ENCODE measurements at places on chromosomes 5 and 9.

- H3K27ac ChIP-seq = peak overlapping the region; percentile 22
- peaks cover 38% of the 10 kb centered on the region for H3K4me1 ChIP-seq
- no peak overlapping the region for H3K4me3 ChIP-seq
- H3K36me3 ChIP-seq = peaks cover 3% of the 10 kb centered on the region
- no peaks in the 10 kb centered on the region for H3K27me3 ChIP-seq
Measured at GRCh38 chr5:68884144-68884754, 209.6 kb upstream of the SLC30A5 start.

DNA sequence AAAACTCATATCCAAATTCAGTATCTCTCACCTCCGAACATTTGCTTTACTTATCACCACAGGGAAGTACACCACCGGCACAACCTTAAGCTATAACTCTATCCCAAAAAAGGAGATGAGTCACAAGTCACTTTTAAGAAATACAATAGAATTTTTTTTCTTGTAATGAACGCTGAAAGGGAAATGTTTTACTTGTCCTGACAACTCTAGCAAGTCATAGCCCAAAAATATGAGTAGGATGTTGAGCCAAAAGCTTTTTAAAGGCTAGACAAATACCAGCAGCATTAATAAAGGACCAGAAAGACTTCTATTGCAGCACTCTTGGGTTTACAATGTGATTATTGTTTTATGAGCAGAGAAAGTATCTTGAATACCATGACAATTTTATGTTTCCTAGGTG lies 147.3 kb upstream of the FST start:
- no peaks in the 10 kb centered on the region for H3K36me3 ChIP-seq
- no peak overlapping the region for H3K27ac ChIP-seq
- DNase-seq = no peak
- no peaks in the 10 kb centered on the region for H3K4me1 ChIP-seq
- no peak overlapping the region for H3K4me3 ChIP-seq

DNA sequence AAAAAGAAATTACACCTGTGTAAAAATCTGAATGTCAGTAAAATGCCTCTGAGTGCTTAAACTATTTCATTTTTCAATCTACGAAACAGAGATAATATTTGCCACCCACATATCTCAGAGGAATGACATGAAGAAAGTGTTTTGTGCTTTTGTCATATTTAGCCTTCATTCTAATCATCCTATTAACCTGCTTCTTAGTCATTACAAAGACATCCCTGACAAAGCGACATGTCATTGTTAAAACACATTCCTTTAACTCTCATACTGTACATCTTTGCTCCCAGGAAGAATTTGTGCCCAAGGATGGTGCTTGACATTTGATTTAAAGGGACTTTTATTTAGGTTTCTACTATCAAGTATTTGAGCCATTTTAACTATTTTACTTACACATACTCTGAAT lies 275.9 kb downstream of the DMRTA1 start:
- H3K36me3 ChIP-seq = no peaks in the 10 kb centered on the region
- H3K27me3 ChIP-seq = no peaks in the 10 kb centered on the region
- no peak overlapping the region for H3K27ac ChIP-seq
- H3K4me3 ChIP-seq = no peak overlapping the region

GRCh38 chr5:176731506-176732160 lies 78.7 kb upstream of the UNC5A start:
- H3K27me3 ChIP-seq = peaks cover 70% of the 10 kb centered on the region
- peak; percentile 8 for DNase-seq
- H3K4me3 ChIP-seq = no peak overlapping the region
- no peak overlapping the region for H3K27ac ChIP-seq
- H3K4me1 ChIP-seq = no peaks in the 10 kb centered on the region

- DNase-seq = no peak
- H3K4me3 ChIP-seq = no peak overlapping the region
- no peaks in the 10 kb centered on the region for H3K36me3 ChIP-seq
- H3K4me1 ChIP-seq = no peaks in the 10 kb centered on the region
- no peak overlapping the region for H3K27ac ChIP-seq
Measured at GRCh38 chr5:90613459-90613858, 54.9 kb downstream of the ADGRV1 start.

- H3K4me3 ChIP-seq = no peak overlapping the region
- H3K27me3 ChIP-seq = no peaks in the 10 kb centered on the region
- H3K4me1 ChIP-seq = no peaks in the 10 kb centered on the region
Measured at GRCh38 chr9:37914701-37915358, 10.9 kb upstream of the SLC25A51 start.

GRCh38 chr5:139951296-139951924 lies 91.7 kb downstream of the NRG2 start:
- no peaks in the 10 kb centered on the region for H3K36me3 ChIP-seq
- no peak overlapping the region for H3K4me3 ChIP-seq
- H3K4me1 ChIP-seq = no peaks in the 10 kb centered on the region
- H3K27ac ChIP-seq = no peak overlapping the region
- DNase-seq = no peak

DNA sequence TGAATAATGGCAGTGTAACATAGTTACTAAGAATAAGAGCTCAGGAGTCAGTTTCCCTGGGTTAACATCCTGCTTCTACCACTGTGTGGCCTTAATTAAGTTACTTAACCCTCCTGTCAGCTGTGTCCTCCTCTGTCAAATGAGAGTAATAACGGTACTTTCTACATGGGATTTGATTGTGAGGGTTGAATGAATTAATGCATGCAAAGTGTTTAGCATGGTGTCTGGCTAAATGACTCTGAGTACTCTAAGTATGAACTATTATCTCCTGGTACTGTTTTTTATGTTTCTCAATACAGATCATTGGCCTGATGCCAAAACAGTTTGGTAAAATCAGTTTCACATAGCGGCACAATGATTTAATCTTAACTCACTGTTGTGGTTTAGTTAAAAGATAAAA lies 19.6 kb downstream of the ZNF131 start:
- DNase-seq = no peak
- no peaks in the 10 kb centered on the region for H3K27me3 ChIP-seq
- H3K27ac ChIP-seq = no peak overlapping the region
- H3K36me3 ChIP-seq = peaks cover 50% of the 10 kb centered on the region
- H3K4me3 ChIP-seq = no peak overlapping the region

- no peak for DNase-seq
- H3K27me3 ChIP-seq = no peaks in the 10 kb centered on the region
- H3K36me3 ChIP-seq = peaks cover 48% of the 10 kb centered on the region
- H3K4me1 ChIP-seq = no peaks in the 10 kb centered on the region
- no peak overlapping the region for H3K27ac ChIP-seq
Measured at GRCh38 chr5:111385051-111385450, 127.3 kb downstream of the STARD4 start.

DNA sequence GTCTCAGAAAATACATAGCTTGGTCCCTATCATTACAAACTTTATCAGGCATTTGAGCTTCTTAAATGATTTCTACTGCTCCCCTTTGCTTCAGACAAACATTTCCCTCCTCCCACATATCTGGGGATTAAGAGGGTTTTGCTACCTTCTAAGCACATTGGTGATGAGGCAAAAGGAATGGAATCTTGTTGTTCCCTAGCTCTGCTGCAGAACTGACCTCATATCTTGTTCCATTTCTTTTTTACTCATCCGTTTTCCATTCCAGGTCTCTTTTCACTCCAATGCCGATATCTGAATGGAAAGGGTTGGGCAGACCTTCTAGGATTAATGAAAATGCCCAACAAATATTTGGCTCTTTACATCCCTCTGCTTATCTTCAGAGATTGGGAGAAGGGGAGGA lies 444.6 kb downstream of the ZNF608 start:
- H3K27me3 ChIP-seq = no peaks in the 10 kb centered on the region
- no peak overlapping the region for H3K4me3 ChIP-seq
- H3K4me1 ChIP-seq = no peaks in the 10 kb centered on the region
- no peak for DNase-seq
- H3K36me3 ChIP-seq = no peaks in the 10 kb centered on the region

DNA sequence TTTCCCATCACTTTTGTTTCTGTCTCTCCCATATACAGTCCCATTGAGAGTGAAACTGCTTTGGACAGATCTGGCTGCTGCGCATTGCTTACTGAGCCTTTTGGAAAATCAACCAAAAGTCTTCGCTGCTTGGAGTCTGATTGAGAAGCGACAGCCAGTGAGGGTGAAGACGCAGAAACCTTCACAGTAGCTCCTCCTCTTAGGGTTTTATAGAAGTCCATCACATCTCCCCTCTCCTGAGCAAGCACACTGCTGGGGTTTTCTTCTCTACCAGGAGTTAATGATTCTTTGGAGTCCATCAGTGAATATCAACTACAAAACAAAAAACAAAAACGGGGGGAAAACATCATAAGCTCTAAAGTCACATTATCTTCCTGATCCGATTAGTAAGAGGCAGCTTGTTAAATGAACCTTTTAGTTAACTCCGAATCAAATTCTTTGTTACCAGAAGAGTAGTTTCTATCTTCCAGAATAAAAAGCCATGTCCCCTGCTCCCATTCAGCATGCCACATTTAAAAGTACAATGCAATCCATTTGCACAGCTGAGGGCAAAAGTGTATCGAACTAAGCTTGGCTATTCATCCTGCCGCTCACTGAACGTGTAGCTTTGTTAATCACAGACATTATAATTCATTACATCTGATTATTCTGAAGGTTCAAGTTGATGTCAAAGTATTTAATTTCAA lies 2.8 kb downstream of the NR3C1 start:
- DNase-seq = no peak
- peak overlapping the region; percentile 8 for H3K27ac ChIP-seq

DNA sequence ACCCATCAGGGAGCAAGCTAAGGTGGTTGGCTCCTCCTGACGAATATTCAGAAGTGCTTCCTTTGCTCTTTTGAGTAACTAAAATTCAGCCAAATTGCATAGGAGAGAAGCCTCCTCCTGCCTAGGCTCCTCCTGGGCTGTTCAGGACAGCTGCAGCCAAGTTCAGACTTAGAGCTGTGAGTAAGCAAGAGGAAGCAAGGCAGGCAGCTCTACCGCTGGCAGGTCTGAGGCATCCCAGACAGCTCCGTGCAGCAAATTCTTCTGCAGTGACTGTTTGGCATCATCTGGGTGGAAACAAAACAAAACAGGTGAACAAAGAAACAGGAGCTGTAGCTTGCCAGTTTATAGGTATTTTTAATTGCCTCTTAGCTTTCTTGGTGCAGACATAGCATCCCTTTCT lies 421.0 kb downstream of the GADD45G start:
- no peak for DNase-seq
- no peak overlapping the region for H3K27ac ChIP-seq
- no peak overlapping the region for H3K4me3 ChIP-seq
- no peaks in the 10 kb centered on the region for H3K36me3 ChIP-seq
- no peaks in the 10 kb centered on the region for H3K4me1 ChIP-seq
- peaks cover 38% of the 10 kb centered on the region for H3K27me3 ChIP-seq

DNA sequence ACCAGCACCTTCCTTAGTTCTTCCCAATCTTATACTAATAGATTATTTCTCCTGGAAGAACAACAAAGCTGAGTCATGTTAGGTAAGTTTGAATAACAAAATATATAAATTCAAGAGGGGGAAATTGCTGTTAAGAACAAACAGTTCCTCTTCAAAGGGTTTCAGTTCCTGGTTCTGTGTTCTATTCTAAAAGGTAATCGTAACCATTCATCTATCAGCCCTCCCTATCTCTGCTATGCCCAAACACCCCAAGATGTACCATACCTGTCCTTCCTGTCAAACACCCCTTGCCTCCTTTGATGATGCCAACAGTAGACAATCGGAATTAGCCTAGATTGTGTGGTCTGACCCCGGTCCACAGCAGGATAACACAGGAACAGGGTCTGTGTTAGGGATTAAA lies 4.2 kb upstream of the RNF180 start:
- no peak overlapping the region for H3K27ac ChIP-seq
- H3K36me3 ChIP-seq = no peaks in the 10 kb centered on the region
- no peak for DNase-seq
- no peak overlapping the region for H3K4me3 ChIP-seq
- H3K4me1 ChIP-seq = peaks cover 5% of the 10 kb centered on the region

- H3K36me3 ChIP-seq = peaks cover 4% of the 10 kb centered on the region
- H3K4me3 ChIP-seq = no peak overlapping the region
- DNase-seq = no peak
Measured at GRCh38 chr5:132142459-132142858, 68.9 kb downstream of the CSF2 start.

GRCh38 chr9:88383176-88383575 lies 5.1 kb upstream of the SPIN1 start:
- no peak for DNase-seq
- H3K27ac ChIP-seq = no peak overlapping the region
- H3K27me3 ChIP-seq = peaks cover 14% of the 10 kb centered on the region
- no peak overlapping the region for H3K4me3 ChIP-seq
- peaks cover 9% of the 10 kb centered on the region for H3K4me1 ChIP-seq

GRCh38 chr5:132785864-132786263 lies 8.8 kb upstream of the SEPTIN8 start:
- H3K36me3 ChIP-seq = no peaks in the 10 kb centered on the region
- peaks cover 72% of the 10 kb centered on the region for H3K27me3 ChIP-seq
- no peak overlapping the region for H3K4me3 ChIP-seq
- DNase-seq = no peak
- no peak overlapping the region for H3K27ac ChIP-seq

- peak overlapping the region; percentile 78 for H3K27ac ChIP-seq
- H3K4me1 ChIP-seq = peaks cover 80% of the 10 kb centered on the region
- H3K36me3 ChIP-seq = peaks cover 62% of the 10 kb centered on the region
- H3K4me3 ChIP-seq = peak overlapping the region; percentile 12
Measured at GRCh38 chr5:80195837-80196400, 59.9 kb downstream of the SERINC5 start.

- no peak for DNase-seq
- H3K27ac ChIP-seq = no peak overlapping the region
- H3K36me3 ChIP-seq = no peaks in the 10 kb centered on the region
- H3K4me1 ChIP-seq = no peaks in the 10 kb centered on the region
- H3K4me3 ChIP-seq = no peak overlapping the region
Measured at GRCh38 chr5:113117543-113118115, 141.0 kb downstream of the DCP2 start.

- H3K4me3 ChIP-seq = no peak overlapping the region
- H3K4me1 ChIP-seq = peaks cover 14% of the 10 kb centered on the region
- DNase-seq = no peak
- H3K27me3 ChIP-seq = no peaks in the 10 kb centered on the region
- H3K36me3 ChIP-seq = no peaks in the 10 kb centered on the region
Measured at GRCh38 chr5:98424681-98425450, 348.6 kb upstream of the RGMB start.

DNA sequence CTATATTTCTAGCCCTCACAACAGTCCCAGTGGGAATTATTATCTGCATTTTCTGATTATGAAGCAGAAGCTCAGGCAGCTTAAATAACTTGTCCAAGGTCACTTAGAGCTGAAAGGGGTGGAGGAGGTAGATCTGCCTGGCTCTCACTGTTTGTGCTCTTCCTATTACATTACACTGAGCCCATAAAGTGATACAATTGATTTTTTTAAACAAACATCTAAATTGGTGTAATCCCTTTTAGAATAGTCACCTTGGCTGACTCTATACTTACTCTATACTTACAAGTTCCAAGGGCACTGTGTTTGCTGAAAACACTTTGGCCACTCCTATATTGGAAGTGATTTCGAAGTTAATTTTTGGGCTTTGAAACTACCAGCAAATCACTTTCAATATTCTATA lies 144.7 kb downstream of the APBA1 start:
- no peaks in the 10 kb centered on the region for H3K36me3 ChIP-seq
- H3K4me3 ChIP-seq = no peak overlapping the region
- no peak overlapping the region for H3K27ac ChIP-seq

- H3K36me3 ChIP-seq = no peaks in the 10 kb centered on the region
- no peak overlapping the region for H3K27ac ChIP-seq
- no peaks in the 10 kb centered on the region for H3K27me3 ChIP-seq
Measured at GRCh38 chr5:103624675-103625074, 62.1 kb upstream of the NUDT12 start.

- H3K4me3 ChIP-seq = no peak overlapping the region
- DNase-seq = no peak
- no peaks in the 10 kb centered on the region for H3K27me3 ChIP-seq
- no peaks in the 10 kb centered on the region for H3K36me3 ChIP-seq
- no peak overlapping the region for H3K27ac ChIP-seq
- H3K4me1 ChIP-seq = no peaks in the 10 kb centered on the region
Measured at GRCh38 chr9:27671636-27672035, 98.4 kb upstream of the C9orf72 start.

Data from activated naive CD4-positive, alpha-beta T cell treated with anti-CD3 and anti-CD28 coated beads, Interleukin-2, amount 10 ng/mL, durations not matched to agents 7 days and 5 days (primary cell).